Lung (tissue), 17 donors: ENCODE measurements at places on chromosomes 4 and X. TPM values are rescaled to one million over a fixed set of nuclear protein-coding genes. Genes with fewer than 3 reads are reported as not detected.

GRCh38 chr4:1035510-1035909 is 24.1 kb downstream of the FGFRL1 start:
- DNase-seq: peak; percentile 63

DNA sequence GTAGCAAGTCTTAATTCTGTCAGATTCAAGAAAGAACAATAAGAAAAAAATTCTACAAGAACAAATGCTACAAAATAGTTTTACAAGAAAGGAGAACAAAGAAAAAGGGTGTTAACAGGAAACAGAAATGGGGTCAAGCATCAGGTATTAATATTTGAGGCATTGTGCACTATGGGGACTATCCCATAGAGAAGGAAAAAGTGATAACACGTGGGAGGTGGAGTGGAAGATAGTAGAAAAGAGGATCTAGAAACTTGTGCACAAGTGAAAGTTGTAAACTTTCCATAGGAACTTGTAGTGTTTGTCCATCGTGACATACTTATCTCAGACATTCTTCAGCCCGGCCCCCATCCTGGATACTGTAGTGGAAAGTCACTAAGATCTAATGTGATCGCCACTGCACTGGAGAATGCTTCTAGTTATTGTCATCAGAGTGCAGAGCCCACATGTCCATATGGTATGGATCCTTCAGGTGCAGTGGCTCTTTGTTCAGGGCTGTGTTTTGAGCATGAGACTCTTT is 15.4 kb upstream of the NFXL1 start:
- no peak for DNase-seq

GRCh38 chr4:152944666-152945320 is 8.7 kb downstream of the FHDC1 start:
- DNase-seq: no peak

GAGE13 gene
- not detected for total RNA-seq

PPBP gene
- total RNA-seq: 43.5 TPM

- no peak for DNase-seq
These were observed 133.6 kb upstream of the GRPR start for GRCh38 chrX:15989716-15990115.

DNA sequence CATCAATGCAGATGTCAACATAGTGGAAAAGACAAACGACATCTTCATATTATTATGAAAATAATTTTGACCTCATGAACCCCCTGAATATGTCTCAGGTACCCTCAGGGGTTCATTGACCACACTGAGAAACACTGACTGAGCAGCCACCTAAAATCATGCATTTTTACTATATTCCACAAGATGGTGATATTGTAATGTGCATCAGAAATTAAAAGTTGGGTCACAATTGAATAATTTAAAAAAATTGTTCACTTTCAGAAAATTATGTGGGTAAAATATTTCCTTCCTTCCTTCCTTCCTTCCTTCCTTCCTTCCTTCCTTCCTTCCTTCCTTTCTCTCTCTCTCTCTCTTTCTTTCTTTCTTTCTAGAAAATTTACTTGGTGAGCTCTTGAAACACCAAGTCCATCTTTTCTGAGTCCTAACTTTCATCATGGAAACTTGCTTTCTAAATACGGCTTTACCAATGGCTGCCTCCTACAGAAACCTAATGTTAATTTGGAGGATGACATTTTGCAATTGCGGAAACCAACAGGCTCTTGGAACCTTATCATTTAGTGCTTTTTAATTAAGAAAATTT is 103.6 kb downstream of the RTL3 start:
- no peak for DNase-seq

NDUFC1 gene
- total RNA-seq: 46.9 TPM

ZGRF1 gene
- total RNA-seq: 14.9 TPM

ZNF185 gene
- 15.8 TPM for total RNA-seq

GRCh38 chrX:155966876-155967275 is 30.6 kb upstream of the IL9R start:
- DNase-seq: no peak

DNA sequence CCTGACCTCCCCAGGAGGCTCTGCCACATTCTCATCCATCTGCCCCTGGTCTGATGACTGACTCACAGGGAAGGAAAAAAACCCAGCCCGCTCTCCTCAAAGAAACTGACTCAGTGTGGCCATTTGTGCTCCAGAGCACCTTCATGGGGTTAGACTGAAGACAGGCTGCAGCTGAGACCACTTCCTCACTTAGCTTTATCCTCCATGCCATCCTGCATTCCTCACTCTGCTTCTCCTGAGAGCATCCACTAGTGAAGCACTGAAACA is 35.9 kb upstream of the HPSE start:
- no peak for DNase-seq

DNA sequence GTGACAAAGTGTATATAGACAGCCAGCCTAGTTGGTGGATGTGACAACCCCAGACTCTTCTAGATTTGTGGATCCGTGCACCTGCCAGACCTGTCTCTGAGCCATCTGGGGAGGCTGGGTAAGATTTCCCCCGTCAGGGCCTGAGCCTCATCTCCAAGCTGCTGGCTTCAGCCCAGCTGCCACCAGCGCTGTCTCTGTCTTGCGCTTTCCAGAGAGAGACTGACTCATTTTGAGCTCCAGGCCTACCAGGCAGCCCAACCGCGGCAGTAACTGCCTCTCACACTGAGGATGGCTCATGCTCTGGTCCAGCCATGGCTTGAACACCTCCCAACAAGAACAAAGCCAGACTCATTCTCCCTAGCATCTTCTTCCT is 26.4 kb downstream of the NOP14 start:
- no peak for DNase-seq

- DNase-seq: peak; percentile 79
These were observed 15.0 kb upstream of the STS start for GRCh38 chrX:7132335-7133049.

DNA sequence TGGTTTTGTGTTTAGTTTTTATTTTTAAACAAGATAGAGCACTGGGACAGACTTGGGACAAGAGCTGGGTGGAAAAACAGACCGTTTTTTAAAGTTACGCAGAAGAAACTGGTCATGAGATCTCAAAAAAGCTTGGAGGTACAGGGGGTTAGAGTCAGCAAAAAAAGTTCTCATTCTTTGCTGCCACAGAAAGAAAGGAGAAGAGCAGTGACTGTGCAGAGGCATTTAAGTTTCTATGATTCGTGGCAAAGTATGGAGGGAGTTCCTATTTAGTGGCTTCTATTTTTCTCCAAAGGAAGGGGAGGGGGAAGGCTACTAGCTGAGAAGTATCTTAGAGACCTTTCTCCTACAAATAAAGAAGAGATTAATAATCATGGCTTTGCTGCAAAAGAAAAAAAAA is 68.3 kb downstream of the MANBA start:
- no peak for DNase-seq

GRCh38 chrX:47625365-47625764 is 4.4 kb downstream of the CFP start:
- no peak for DNase-seq

DNA sequence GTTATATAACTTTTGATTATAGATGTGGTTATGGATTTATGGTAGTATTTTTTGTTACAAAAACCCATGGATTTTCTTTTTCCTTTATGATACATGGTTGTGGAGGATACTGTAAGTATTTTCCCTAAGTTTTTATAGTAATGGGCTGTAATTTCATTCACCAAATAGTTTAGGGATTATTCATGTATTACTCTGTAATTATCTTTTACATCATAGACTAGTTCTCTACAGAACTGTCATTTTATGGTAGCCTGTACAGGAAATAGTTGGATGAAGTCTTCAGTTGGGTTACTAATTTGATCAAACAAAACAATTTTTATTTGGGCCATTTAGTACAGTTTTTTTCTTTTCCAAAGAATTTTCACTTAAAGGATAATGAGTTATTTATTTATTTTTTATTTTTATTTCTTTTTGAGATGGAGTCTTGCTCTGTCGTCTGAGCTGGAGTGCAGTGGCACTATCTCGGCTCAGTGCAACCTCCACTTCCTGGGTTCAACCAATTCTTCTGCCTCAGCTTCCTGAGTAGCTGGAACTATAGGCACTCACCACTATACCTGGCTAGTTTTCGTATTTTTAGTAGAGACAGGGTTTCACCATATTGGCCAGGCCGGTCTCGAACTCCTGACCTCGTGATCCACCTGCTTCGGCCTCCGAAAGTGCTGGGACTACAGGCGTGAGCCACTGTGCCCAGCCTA is 42.1 kb downstream of the RBPJ start:
- no peak for DNase-seq

- no peak for DNase-seq
These were observed 90.0 kb upstream of the ADRA2C start for GRCh38 chr4:3676196-3676595.

NUDT11 gene
- total RNA-seq: 3.6 TPM

GPR173 gene
- 4.6 TPM for total RNA-seq

GRCh38 chrX:111444881-111445280 is 32.9 kb upstream of the DCX start:
- no peak for DNase-seq

- DNase-seq: no peak
These were observed 44.8 kb downstream of the RBPJ start for GRCh38 chr4:26365537-26366150.
